Cardiac atrium fibroblast (primary cell): ENCODE measurements at places on chromosomes 16 and 17. TPM values are rescaled to one million over a fixed set of nuclear protein-coding genes. Genes with fewer than 3 reads are reported as not detected.

Gene SEPTIN12
- not detected in 2 replicates for total RNA-seq

Gene C16orf95
- 0.36 and 1.6 TPM in 2 replicates for total RNA-seq

Gene IRX3
- total RNA-seq = 2.3 and 12.2 TPM in 2 replicates

Gene PHF23
- 41.3 and 81.2 TPM in 2 replicates for total RNA-seq

Gene PRSS27
- 0.16 and 0.18 TPM in 2 replicates for total RNA-seq

Gene P2RX5
- 0.18 and 1.1 TPM in 2 replicates for total RNA-seq

Gene FMNL1
- total RNA-seq = 1.5 and 3.4 TPM in 2 replicates

Gene MYH2
- total RNA-seq = not detected in 2 replicates

Gene WIPF2
- total RNA-seq = 8.1 and 11.0 TPM in 2 replicates

Gene OR1F1
- not detected in 2 replicates for total RNA-seq

Gene RNF112
- total RNA-seq = 0.81 and 1.8 TPM in 2 replicates

Gene IGFALS
- total RNA-seq = not detected in 2 replicates

Gene SNAI3
- 0.16 TPM in 1 of 2 replicates, not detected in the other for total RNA-seq

Gene ELMO3
- total RNA-seq = 0.36 and 0.49 TPM in 2 replicates

Gene ANTKMT
- total RNA-seq = 13.4 and 19.0 TPM in 2 replicates

Gene KIF2B
- total RNA-seq = not detected in 2 replicates

Gene VAMP2
- 3.9 and 8.5 TPM in 2 replicates for total RNA-seq

Gene DPEP1
- total RNA-seq = 2.5 TPM in 1 of 2 replicates, not detected in the other

Gene CHP2
- total RNA-seq = not detected in 2 replicates

Gene FBXW10
- total RNA-seq = not detected in 2 replicates

Gene CDH16
- total RNA-seq = not detected in 2 replicates

Gene TP53TG3B
- 0.16 TPM in 1 of 2 replicates, not detected in the other for total RNA-seq

Gene NHLRC4
- total RNA-seq = 2.2 and 6.5 TPM in 2 replicates

Gene AOC3
- not detected in 2 replicates for total RNA-seq

Gene GPR142
- not detected in 2 replicates for total RNA-seq

Gene NHERF2
- total RNA-seq = 116 and 122 TPM in 2 replicates

Gene NPIPA3
- total RNA-seq = not detected in 2 replicates

Gene ZP2
- not detected in 2 replicates for total RNA-seq
